NCI-H748 treated with DMSO at 0.1 percent for 48 hours (cell line): ENCODE measurements at places on chromosomes 6 and 20.
A peak's percentile ranks its signal among the peaks of the same experiment; 100 is the strongest.

DNA sequence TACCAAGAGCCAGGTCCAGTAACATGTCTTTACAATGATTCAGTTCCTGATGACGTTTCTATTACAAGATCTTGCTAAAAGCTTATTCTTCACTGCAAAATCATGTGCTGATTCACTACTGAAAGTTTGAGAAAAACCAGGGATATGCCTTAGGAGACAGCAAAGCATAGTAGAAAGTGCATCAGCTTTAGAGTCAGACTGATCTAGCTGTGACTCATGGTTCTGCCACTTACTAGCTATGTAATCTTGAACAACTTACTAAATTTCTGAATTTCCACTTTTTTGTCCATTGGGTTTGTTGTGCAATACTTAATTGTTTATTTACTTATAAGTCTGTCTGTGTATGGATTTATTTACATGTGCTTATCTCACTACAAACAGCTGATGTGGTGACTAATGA, 198.5 kb upstream of the RSPO3 start:
- DNase-seq, result no peak

GRCh38 chr6:14889611-14890593, 356.0 kb upstream of the JARID2 start:
- DNase-seq, result no peak

DNA sequence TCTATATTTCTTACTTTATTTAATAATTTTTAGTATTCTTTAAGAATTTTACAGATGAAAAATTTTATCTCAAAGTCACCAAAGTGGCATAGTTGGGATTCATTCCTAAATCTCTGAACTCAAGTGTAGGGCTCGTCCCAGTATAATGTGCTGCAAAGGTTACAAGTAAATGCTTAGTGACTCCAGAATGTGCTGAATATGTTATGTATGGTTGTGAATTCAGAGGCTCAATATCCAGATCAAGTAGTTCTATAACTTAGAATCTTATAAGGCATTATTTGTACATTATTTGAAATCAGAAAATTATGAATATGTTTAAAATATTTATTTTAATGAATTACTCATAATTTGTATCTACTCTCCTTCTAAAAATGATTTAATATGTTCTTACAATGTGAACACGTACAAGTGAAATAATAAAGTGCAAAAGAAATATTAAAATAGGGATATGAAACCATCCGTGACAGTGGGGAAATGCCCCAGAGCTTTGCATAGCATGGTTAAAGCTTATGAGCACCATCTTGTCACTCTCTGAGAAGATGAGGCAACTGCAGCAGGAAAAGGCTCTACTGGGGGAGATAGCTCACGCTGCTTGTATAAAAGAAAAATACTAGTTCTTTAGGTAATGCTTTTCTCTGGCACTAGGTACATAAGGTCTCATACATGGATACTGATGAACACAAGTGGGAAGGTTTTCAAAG, 259.0 kb downstream of the FOXC1 start:
- DNase-seq, result no peak

DNA sequence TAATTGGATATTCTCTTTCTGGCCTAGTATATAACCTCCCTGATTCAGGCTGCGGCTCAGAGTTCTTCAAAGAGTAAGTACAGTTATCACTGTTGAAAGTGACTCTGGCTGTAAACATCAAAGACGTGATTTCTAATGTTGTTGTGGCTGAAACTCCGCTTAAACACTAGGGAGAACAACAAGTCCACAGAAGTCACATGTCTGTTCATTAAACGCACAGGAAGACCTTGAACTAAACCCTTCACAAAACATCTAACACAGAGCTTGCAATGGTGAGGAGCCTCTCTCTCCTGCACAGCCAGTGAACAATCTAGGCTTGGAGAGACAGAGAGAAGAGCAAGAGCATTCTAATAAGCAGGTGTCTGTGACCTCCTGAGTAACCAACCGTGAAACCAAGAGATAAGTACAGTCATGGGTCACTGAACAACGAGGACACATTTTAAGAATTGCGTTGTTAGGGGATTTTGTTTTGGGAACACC, 249.3 kb downstream of the PRKN start:
- DNase-seq, result no peak

DNA sequence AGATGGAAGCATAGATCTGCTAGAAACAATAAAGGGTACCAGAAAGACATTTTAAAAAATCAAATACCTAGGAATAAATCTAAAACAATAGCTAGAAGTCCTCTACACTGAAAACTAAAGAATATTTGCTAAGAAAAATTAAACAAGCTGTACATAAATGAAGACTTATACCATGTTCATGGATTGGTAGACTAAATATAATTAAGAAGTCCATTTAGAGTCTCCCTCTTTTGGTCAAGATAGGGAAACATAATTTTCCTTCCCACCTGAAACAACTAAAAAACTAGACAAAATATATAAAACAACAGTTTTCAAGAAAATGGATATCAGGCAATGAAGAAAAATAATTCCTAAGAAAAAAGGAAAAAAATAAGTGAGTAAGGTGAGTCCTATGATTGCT, 120.0 kb upstream of the TAB2 start:
- no peak for DNase-seq

DNA sequence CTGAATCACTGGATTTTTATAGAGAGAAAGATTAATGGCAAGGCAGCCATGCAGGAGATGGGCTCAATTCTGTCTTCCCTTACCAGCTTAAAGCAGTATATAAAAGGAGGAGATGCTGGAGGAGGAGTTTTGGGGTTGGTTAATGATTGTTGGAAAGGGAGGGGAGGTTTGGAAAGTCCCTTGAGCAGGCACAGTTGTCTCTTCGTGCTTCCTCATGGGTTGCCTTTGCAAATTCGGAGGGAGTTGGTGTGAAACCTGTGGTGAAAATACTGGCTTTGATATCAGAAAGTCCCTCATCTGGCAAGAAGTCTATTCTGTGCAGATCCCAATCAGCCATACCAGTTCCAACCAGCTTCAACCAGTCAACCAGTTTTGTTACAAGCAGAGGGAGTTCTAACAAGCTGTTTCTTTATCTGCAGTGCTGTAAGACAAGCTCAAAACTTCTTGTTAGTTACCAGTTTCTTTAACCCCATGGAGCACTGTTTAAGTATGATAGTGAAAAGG, 107.0 kb downstream of the HIVEP1 start:
- DNase-seq, result no peak

DNA sequence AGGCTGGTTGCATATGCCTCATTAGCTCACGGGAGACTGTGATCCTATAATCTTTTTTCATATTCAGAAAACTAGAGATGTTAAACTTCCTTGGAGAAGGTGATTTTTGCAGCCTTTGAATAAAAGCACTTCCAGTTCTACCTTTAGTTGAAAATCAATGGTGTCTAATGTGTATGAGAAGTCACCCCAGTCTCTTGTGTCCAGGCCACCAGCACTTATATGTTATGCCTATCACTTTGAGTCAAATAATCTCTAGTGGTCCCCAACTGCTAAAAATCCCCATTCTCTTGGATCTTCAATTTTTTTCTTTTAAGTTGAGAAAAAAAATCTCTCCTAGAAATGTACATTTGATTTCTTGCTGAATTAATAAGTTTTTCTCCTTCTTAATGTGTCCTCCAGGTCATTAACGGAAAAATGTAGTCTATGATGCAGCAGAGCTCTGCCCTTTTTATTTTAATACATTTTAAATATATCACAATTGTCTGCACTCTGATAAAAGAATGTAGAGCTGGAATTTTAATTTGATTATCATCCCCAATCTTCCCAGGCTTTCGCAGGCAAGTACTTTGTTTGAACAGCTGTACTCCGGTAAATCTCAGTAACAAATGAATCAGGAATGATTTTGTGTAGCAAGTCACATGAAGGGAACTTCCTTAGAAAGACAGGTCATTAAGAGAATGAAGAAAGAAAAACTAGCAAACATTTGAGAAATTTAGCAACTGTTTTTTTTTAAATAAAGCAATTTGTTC, 147.0 kb downstream of the SOX4 start:
- DNase-seq, result peak; percentile 59

DNA sequence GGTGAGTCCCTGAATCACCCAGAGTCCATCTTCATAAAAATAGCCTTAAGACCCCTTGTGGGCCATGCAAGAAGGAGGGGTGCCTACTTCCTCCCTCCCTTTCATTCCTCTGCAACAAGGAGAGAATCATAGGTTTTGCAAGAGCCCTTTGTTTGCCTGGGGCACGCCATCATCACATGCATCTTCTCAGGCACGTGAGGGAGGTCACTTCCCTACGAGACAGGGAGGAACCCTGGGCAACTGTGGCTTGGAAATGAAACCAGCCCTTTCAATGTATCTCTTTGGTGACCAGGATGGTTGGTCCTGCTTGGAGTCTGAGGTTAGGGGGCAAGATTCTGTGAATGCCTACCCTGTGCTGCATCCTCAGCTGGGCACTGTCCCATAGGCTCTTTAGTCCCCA, 194.8 kb downstream of the MAFB start:
- DNase-seq, result no peak
